ENCODE measurements at places on chromosomes 3 and 15. TPM values are rescaled to one million over a fixed set of nuclear protein-coding genes. Genes with fewer than 3 reads are reported as not detected.

The ZBTB11 gene
- 18.8 TPM for total RNA-seq

The CCDC33 gene
- total RNA-seq, result 4.0 TPM

The GOLGA6B gene
- total RNA-seq, result not detected

The KY gene
- total RNA-seq, result 0.43 TPM

The CASR gene
- total RNA-seq, result not detected

The IL17RE gene
- 0.72 TPM for total RNA-seq

The CAV3 gene
- total RNA-seq, result not detected

The CAMK2N2 gene
- total RNA-seq, result 0.14 TPM

The MUC20 gene
- not detected for total RNA-seq

The C3orf70 gene
- 0.22 TPM for total RNA-seq

The PDCD6IP gene
- total RNA-seq, result 101 TPM

The NEK11 gene
- 5.9 TPM for total RNA-seq

All from placental pericyte (primary cell).